ENCODE measurements at places on chromosomes 13 and 19. TPM values are rescaled to one million over a fixed set of nuclear protein-coding genes. Genes with fewer than 3 reads are reported as not detected.
A peak's percentile ranks its signal among the peaks of the same experiment; 100 is the strongest.

ZNF560 gene
- not detected for total RNA-seq

GRCh38 chr13:26821672-26822071 lies 61.1 kb upstream of the GPR12 start:
- H3K27ac ChIP-seq, result no peak overlapping the region
- no peak for DNase-seq

PTH2 gene
- not detected for total RNA-seq

STOML3 gene
- 0.56 TPM for total RNA-seq

DNA sequence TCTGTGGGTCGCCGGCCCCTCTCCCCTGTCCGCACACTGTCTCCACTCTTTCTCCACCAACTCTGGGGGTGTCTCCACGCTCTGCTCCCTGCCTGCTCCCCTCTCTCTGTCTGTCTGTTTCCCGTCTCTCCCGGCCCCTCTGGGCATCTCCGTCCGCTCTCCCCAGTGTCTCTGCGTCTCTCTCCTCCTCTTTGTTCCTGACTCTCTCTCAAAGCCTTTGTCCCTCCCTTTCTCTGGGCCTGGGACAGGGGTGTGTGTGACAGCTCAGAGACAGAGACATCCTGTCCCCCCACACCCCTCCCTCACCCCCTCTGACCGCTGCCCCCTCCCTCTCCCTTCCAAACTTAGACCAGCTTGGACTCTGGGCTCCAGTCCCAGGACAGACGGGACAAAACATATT lies 668 bp upstream of the SBK3 start:
- H3K4me3 ChIP-seq, result no peak overlapping the region
- H3K36me3 ChIP-seq, result no peaks in the 10 kb centered on the region
- no peak overlapping the region for H3K27ac ChIP-seq
- no peak for DNase-seq
- H3K27me3 ChIP-seq, result peaks cover 24% of the 10 kb centered on the region
- peaks cover 16% of the 10 kb centered on the region for H3K4me1 ChIP-seq

RASAL3 gene
- not detected for total RNA-seq

TM9SF2 gene
- total RNA-seq, result 168 TPM

SIGLEC8 gene
- total RNA-seq, result not detected

FARP1 gene
- 195 TPM for total RNA-seq

GRCh38 chr19:35559281-35559659 lies 4.2 kb downstream of the ATP4A start:
- no peak overlapping the region for H3K27ac ChIP-seq
- no peak overlapping the region for H3K4me3 ChIP-seq
- no peaks in the 10 kb centered on the region for H3K36me3 ChIP-seq

DNA sequence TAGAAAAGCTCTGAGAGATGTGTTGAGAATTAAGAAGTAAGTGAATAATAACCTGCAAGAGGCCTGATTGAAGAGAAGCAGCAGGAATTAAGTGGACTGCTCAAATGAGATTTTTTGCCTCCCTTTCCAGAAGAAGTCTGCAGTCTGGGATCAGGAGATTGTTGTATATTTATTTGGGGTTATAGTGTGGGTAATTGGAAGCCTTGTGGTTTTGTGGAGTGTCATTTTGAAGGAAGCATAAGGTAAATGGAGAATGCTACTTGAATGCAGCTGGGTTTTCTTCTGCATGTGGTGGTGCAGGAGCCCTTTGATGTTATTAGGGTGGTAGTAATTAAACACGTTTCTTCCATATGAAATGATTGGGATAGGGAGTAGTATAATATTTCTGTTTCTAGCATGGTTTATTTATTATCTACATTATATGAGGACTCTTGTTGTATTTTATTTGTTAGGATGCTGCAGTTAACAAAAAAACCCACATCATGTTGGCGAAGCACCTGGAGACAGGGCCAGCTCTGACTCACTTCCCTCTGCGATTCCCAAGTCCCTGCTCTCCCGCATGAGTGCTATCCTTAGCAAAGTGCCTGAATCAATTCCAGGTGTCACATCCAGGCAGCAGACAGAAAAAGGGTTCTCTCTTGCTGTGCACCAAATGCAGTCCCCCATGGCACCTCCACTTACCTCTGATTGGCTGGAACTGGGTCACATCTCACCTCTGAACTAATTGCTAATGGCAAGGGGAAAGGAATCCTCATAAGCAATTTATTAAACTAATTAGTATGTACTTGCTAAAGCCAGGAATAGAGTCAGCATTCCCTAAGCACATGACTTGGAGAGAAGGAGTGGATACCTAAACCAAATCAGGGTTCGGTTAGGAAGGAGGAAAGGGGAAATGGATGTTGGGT lies 54.8 kb downstream of the DGKH start:
- peaks cover 8% of the 10 kb centered on the region for H3K4me1 ChIP-seq
- DNase-seq, result no peak
- no peak overlapping the region for H3K4me3 ChIP-seq
- peaks cover 3% of the 10 kb centered on the region for H3K36me3 ChIP-seq

ERICH6B gene
- not detected for total RNA-seq

GRCh38 chr19:50959731-50960500 lies 7.1 kb upstream of the KLK5 start:
- no peaks in the 10 kb centered on the region for H3K4me1 ChIP-seq
- H3K4me3 ChIP-seq, result no peak overlapping the region
- no peak for DNase-seq
- peaks cover 38% of the 10 kb centered on the region for H3K27me3 ChIP-seq

DNA sequence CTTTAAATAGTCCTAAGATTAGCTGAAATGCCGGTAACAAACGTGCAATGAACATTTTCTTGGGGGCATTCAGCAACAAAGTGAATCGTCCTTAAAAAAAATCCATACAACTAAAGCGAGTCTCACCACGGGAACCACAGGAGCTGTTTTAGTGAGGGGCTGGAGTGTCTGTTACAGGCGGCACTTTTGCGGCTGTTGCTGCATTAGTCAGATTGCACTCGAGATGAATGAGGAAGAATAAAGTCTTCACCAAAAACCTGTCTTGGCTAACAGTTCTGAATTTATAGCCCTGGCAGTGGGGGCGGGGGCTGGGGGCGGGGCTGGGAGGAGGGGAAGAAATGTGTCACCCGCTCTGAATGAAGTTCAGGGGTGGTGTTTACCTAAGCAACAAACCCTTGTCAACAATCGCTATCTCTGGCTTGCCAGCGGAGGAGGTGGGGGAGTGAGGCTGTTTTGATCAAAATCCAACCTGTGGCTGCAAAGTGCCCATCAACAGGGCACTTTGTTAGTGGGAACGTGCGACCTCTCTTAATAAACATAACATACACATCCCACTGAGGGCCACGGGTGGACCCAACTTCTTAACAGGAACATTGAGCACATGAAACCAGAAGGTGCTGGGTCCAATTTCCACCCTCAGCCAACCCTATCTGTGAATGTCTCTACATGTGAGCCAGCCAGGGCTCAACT lies 44.5 kb downstream of the RFX2 start:
- peaks cover 8% of the 10 kb centered on the region for H3K27me3 ChIP-seq
- H3K36me3 ChIP-seq, result peaks cover 6% of the 10 kb centered on the region
- peaks cover 35% of the 10 kb centered on the region for H3K4me1 ChIP-seq
- peak overlapping the region; percentile 67 for H3K4me3 ChIP-seq

SPINT2 gene
- 243 TPM for total RNA-seq

GRCh38 chr13:112712451-112713207 lies 22.8 kb downstream of the ATP11A start:
- no peak overlapping the region for H3K4me3 ChIP-seq
- peaks cover 12% of the 10 kb centered on the region for H3K36me3 ChIP-seq

IL4I1 gene
- total RNA-seq, result 0.58 TPM

CEACAM21 gene
- not detected for total RNA-seq

ZNF497 gene
- total RNA-seq, result 4.1 TPM

F10 gene
- 34.4 TPM for total RNA-seq

DNA sequence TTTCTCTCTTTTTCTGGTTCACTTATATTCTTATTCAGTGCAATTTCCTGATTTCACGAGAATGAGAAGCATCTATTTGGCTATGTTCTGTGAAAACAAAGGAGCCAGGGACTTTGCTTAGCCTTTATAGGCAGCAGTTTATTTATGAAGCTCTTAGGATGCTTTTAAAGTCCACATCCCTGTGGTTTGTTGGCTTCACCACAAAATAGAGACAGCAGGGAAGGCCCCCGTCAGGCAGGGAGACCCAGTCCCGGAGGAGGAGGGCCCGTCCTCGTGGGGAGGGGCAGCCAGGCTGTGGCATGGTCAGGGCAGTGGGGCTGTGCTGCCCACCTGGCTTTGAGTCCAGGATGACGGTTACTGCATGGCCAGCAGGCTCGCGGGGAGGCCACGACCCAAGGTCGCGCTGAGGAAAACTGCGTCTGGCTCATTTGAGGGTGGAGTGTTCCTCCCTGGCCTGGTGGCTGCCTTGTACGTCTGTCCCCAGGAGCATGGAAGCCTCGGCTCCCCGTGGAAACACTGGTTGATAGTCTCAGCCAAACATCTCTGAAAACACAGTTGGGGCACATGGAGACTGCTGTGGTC lies 92.7 kb downstream of the ATP11A start:
- DNase-seq, result peak; percentile 50
- H3K36me3 ChIP-seq, result peaks cover 18% of the 10 kb centered on the region
- H3K4me1 ChIP-seq, result peaks cover 29% of the 10 kb centered on the region
- H3K4me3 ChIP-seq, result no peak overlapping the region

GRCh38 chr19:1308718-1309117 lies 23.0 kb downstream of the EFNA2 start:
- no peak overlapping the region for H3K27ac ChIP-seq
- DNase-seq, result no peak
- H3K4me3 ChIP-seq, result no peak overlapping the region
- H3K4me1 ChIP-seq, result no peaks in the 10 kb centered on the region

C19orf67 gene
- total RNA-seq, result not detected

DUS3L gene
- 38.6 TPM for total RNA-seq

DCT gene
- total RNA-seq, result 19.7 TPM

UBE2L5 gene
- not detected for total RNA-seq

- H3K36me3 ChIP-seq, result no peaks in the 10 kb centered on the region
- no peaks in the 10 kb centered on the region for H3K27me3 ChIP-seq
- no peak overlapping the region for H3K4me3 ChIP-seq
- H3K27ac ChIP-seq, result no peak overlapping the region
These were observed 6.8 kb upstream of the MBNL2 start for GRCh38 chr13:97215325-97215724.

- no peaks in the 10 kb centered on the region for H3K27me3 ChIP-seq
- peaks cover 4% of the 10 kb centered on the region for H3K36me3 ChIP-seq
- DNase-seq, result no peak
- H3K4me1 ChIP-seq, result peaks cover 12% of the 10 kb centered on the region
- H3K27ac ChIP-seq, result no peak overlapping the region
These were observed 12.3 kb upstream of the LENG8 start for GRCh38 chr19:54436628-54437252.

RDH8 gene
- total RNA-seq, result not detected

GRCh38 chr13:89455225-89455624 lies 1784.1 kb downstream of the SLITRK5 start:
- no peak for DNase-seq
- H3K27ac ChIP-seq, result no peak overlapping the region
- no peaks in the 10 kb centered on the region for H3K27me3 ChIP-seq
- H3K4me3 ChIP-seq, result no peak overlapping the region
- no peaks in the 10 kb centered on the region for H3K36me3 ChIP-seq
